CD4-positive, alpha-beta T cell treated with Interleukin-15 for 1 hour (primary cell): ENCODE measurements at places on chromosomes 2 and 18.

- no peak for DNase-seq
These were observed 5.7 kb upstream of the KLHL30 start for GRCh38 chr2:238132463-238133450.

- no peak for DNase-seq
These were observed 432.6 kb downstream of the PARD3B start for GRCh38 chr2:204977914-204978313.

DNA sequence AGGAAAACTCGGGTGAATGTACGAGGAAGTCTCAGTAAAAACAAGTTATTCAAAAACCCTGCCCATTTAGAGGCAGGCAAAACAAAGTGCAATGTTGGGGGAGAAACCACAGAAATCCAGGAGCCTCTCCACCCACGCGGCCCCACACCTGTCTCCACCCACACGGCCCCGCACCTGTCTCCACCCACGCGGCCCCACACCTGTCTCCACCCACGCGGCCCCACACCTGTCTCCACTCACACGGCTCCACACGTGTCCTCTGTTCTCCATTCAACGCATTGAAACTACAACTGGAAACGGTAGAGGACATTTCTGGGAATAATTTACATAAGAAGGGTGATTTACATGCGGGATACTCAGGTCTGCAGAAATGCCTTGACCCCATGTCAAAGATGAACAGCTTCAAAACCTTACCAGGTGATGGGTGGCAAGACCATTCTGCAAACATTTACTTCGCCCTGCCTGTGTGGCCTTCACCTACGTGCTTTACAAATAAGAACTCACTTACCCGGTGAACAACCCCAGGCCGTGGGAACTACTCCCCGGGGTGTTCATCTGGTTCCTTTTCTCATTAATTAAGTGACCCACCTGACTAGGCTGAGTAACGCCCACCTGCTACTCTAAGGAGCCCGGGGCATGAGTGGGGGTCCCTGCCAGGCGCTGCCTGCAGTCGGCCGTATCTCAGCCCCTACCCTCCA lies 100.4 kb downstream of the EIPR1 start:
- DNase-seq: no peak

GRCh38 chr18:76493213-76494161 lies 1.6 kb downstream of the ZNF516 start:
- no peak for DNase-seq

GRCh38 chr2:212535996-212536816 lies 2.4 kb downstream of the ERBB4 start:
- DNase-seq: no peak

GRCh38 chr2:161796192-161796591 lies 172.0 kb downstream of the SLC4A10 start:
- no peak for DNase-seq

- DNase-seq: no peak
These were observed 17.1 kb downstream of the TMEM185B start for GRCh38 chr2:120206022-120206581.

DNA sequence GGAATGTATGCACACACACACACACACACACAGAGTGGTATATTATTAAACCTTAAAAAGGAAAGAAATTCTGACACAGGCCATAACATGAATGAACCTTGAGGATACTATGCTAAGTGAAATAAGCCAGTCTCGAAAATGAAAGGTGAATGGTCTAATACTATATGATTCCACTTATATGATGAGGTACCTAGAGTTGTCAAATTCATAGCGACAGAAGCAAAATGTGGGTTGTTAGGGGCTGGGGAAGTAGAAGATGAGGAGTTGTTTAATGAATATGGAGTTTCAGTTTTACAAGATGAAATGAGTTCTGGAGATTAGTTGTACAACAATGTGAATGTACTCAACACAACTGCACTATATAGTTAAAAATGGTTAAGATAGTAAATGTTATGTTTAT lies 118.1 kb downstream of the ABCA12 start:
- DNase-seq: no peak

DNA sequence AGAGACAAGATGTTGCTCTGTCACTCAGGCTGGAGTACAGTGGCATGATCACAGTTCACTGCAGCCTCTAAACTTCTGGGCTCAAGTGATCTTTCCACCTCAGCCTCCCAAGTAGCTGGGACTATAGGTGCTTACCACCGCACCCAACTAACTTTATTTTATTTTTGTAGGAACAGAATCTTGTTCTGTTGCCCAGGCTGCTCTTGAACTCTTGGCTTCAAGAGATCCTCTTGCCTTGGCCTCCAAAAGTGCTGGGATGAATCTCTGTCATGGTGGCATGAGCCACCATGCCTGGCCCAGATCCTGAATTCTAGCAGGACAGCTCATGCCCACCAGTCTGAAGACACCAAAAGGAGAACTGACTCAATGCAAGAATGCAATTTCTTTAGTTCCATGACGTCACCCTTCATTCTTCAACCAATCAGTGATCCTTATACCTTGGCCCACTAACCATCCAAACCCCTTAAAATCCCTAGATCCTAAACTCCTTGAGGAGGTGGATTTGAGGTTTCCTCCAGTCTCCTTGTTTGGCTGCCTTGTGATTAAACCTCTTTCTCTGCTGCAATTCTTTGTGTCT lies 25.6 kb upstream of the CXXC1 start:
- DNase-seq: no peak

DNA sequence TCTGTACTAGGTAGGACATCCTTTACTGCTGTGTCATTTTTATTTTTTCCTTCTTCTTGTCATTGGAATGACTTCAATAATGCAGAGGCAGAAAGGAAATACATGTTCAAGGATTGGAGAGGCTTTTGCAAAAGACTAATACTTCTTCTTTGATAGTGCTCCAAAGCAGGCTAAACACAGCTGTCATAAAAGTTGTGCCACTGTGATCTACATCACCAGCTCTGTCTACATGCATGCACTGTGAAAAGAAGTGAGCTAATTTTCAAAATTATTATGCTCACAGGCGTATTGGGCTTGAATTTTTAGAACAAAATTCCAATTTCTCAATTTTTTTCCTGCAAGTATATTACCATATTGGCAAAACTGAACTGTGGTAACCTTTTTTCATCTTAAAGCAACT lies 37.5 kb upstream of the CALCRL start:
- DNase-seq: no peak

GRCh38 chr2:16025876-16026640 lies 85.7 kb downstream of the MYCN start:
- no peak for DNase-seq

GRCh38 chr2:190417045-190417842 lies 9.1 kb downstream of the MFSD6 start:
- no peak for DNase-seq

- DNase-seq: no peak
These were observed 55.0 kb downstream of the MTHFD2 start for GRCh38 chr2:74253306-74253970.

GRCh38 chr2:16470936-16471490 lies 194.6 kb downstream of the CYRIA start:
- no peak for DNase-seq

DNA sequence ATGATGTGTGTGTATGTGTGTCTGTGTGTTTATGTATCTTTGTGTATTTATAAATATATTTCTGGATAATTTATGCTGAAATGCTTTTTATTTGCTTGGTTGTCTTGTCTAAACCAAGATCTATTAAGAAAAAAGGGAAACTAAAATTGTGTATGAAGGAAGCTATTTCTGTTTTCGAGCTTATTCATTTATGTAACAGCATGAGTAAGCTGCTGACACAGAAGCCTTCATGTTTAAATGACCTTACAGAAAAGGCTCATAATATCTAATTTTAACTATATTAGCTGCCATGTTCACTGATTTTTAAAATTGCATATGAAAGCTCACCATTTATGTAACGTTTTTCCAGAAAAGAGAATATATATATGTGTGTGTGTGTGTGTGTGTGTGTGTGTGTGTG lies 392.8 kb downstream of the PTH2R start:
- no peak for DNase-seq

DNA sequence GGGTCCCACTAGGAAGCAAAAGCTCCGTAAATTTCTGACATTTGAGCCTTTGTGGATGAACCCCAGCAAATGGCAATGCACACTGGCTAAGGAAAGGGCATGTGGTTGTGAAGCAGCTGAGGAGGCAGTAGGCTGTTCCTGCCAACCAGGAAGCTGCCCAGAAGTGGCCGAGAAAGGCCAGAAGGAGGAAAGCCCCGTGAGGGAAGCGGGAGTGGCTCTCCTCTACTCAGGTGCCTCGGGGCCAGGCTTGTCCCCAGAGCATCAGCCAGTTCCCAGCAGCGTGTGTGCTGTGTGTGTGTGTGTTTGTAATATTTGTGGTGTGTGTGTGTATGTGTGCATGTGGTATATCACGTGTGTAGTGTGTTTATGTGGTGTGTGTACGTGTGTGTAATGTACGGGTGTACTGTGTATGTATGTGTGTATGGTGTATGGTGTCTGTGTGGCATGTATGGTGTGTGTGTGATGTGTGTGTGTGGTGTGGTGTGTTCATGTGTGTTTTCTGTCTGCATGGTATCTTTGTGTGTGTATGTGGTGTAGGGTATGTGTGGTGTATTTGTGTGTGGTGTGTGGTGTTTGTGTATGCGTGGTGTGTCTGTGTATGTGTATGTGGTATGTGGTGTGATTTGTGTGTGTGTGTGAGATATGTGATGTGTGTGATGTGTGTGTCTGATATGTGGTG lies 90.6 kb downstream of the APOB start:
- no peak for DNase-seq

DNA sequence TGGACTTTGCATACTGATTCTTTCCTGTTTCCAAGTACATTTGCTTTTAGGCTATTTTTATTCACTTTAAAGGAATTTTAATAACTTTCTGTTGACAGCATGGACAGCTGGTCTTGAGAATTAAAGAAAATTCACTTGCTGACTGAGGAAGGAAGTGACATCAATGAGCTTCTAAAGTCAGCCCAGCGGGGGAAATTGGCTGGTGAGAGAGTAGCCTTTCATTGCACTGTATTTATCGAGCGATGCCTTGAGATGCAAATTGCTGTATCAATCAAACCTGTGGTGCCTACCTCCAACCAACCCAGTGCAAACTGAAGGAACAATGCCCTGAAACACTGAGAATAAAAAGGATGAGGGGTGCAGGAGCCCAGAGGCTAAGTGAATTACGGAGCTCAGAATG lies 91.4 kb upstream of the AQP4 start:
- no peak for DNase-seq

DNA sequence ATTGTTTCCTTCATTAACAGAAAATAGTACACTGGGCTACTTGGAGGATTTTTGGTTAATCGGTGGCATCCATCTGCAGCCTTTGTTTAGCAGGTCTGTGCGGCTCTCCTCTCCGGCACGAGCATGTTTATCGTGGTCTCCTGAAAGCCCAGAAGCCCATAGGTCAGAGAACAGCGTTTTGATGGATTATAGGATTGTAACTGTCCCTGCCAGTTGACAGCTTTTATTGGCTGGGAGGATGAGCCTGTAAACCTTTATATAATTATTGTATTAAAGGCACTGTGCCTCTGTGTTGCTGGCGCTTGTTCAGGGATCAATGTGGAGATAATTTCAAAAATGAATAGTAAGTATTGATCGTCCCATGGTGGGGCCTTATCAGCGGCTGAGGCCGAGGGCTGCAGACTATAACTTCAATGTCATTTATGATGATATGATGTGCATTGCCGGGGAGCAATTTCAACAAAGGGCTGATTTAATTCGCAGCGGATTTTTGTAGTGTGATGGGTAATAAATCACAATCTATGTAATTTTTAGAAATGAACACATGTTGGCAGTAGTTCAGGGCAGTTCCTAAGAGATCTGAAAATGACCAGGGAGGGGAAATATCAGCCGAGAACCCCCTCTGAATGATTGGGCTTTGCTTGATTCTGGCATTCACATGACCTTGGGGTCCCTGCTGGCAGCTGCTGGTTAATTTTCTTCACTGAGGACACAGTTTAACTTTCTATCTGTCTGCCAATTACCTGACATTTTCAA lies 736.1 kb downstream of the GALR1 start:
- DNase-seq: no peak

DNA sequence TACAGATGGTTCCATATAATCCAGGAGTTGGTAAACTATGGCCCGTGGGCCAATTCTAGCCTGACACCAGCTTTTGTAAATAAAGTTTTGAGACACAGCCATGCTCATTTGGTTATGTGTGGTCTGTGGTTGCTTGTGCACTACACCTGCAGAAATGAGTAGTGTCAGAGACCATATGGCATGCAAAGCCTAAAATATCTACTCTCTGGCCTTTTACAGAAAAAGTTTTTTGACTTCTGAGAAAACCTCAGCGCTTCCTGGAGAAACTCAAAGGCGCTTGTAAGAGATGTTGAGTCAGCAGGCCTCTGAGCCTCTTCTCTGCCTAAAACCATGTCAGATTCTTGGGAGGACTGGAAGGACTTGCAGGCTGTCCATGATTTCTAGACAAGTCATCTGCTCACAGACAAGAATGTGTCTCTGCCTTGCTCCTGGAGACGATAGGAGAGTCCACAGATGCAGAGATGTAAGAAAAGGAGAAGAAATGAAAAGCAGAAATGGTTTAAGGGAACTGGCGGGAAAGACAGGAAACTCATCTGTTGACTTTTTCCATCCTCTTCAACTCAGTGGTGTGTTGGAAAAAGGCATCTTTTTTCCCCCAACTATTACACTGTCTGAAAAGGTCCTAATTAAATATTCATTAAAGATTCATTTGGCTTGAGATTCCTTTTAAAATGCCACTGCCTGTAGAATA lies 5.2 kb downstream of the TTC39C start:
- peak; percentile 65 for DNase-seq

GRCh38 chr2:73697606-73698005 lies 39.5 kb downstream of the TPRKB start:
- DNase-seq: no peak

DNA sequence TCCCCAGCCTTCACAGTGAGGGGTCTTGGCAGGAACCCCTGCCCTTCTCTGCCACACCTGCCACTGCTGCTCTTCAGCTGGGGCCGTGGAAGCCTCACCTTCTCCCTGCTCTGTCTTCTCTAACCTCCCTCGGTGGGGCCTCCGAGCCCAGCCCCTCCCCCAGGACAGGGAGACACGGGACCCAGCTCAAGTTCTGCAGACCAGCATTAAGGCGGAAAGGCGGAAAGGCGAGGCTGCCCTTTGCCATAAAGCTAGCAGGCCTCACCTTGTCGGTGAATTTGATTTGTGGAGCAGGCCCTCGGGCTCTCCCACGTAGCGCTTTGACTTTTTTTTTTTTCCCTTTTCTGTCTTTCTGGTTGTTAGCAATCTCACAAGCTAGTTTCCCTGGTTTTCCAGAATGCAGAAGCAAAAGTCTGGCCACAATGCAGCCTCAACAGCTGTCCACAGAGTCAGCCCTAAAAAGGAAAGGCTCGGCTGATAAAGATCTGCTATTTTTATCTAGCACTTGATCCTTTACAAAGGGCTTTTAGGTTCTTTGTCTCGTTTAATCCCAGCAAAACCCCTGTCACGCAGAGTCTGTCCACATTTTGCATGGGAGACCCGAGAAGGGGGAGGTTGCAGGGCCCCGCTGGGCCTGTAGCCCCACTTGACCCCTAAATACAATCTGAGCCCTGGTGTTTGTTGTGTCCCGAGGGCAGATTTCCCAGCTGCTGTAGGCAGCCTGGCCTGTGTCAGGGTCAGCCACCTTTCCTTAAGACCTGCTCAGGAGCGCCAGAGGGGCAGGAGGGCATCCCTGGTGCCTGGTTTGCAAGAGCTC lies 6.0 kb downstream of the ITM2C start:
- no peak for DNase-seq

- no peak for DNase-seq
These were observed 226.1 kb downstream of the DOK6 start for GRCh38 chr18:69626643-69627242.

- no peak for DNase-seq
These were observed 3.5 kb downstream of the SNTG2 start for GRCh38 chr2:953975-954686.
